ENCODE measurements at places on chromosomes 1 and 21.

GRCh38 chr1:30635391-30635975, 87.9 kb downstream of the MATN1 start:
- no peak for DNase-seq

DNA sequence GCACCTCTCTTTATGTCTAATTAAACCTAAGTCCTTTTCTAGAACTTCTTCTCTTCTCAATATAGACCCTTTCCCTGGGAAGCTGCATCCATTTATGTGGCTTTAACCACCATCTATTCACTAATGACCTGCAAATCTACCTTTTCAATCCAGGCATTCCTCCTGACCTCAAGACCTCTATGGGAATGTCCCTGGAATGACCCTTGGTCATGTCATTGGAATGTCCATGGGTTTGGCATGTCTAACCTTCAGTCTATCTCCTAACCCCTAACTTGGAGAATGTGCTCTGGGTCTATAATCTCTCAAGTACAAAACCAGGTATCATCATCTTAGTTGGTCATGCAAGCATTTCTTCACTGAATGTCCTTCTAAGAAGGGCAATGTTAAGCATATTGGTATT, 196.1 kb downstream of the KCNH1 start:
- no peak for DNase-seq

- no peak for DNase-seq
Observed at GRCh38 chr1:198174297-198174696, 17.5 kb downstream of the NEK7 start.

DNA sequence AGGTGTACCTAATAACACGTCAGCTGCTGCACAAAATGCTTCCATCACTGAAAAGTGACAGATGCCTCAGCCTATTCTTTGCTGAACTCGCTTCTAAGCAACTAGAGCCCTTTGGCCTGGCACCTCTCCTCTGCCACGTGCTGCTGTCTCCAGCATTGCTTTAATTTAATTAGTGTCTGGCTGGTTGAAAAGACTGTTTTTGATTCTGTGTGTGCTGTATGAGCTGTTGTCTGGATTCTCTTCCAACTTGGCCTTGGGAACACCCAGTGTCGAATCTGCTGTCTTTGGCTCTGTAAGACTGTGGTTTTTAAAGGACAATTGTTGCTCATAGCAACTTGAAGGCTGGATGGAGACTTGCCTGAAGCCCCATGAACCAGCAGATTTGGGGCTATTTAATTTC, 109.5 kb downstream of the PSMG1 start:
- DNase-seq = no peak

DNA sequence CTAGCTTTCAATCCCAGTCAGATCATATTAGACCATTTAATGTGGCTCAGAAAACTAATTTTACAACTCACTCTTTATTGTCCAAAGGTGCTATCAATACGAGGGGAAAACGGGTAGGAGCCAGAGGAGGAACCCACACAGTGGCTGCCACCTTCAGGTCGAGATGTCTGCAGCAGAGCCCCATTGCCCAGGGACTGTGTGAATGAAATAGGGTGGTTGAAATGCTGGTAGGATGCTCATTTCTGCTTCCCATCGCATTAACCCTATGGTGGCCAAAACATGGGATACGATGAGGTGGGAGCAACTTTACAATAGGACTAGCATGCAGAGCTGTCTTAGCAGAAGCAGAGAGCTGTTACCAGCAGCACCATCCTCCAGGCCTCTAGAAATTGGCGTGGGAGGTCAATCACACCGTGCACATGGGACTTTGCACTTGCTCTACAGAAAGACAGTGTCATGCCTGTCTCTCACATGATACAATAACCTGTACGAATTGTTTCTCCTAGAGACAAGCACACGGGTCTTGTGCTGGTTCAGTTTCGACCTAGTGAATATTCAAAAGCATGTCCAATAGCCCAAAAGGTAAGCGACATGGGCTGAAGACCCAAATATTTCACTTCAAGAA, 69.5 kb upstream of the DESI2 start:
- no peak for DNase-seq

- no peak for DNase-seq
Observed at GRCh38 chr1:53340660-53341520, 13.0 kb upstream of the LRP8 start.

GRCh38 chr21:20822666-20823065, 175.5 kb upstream of the NCAM2 start:
- DNase-seq = no peak

DNA sequence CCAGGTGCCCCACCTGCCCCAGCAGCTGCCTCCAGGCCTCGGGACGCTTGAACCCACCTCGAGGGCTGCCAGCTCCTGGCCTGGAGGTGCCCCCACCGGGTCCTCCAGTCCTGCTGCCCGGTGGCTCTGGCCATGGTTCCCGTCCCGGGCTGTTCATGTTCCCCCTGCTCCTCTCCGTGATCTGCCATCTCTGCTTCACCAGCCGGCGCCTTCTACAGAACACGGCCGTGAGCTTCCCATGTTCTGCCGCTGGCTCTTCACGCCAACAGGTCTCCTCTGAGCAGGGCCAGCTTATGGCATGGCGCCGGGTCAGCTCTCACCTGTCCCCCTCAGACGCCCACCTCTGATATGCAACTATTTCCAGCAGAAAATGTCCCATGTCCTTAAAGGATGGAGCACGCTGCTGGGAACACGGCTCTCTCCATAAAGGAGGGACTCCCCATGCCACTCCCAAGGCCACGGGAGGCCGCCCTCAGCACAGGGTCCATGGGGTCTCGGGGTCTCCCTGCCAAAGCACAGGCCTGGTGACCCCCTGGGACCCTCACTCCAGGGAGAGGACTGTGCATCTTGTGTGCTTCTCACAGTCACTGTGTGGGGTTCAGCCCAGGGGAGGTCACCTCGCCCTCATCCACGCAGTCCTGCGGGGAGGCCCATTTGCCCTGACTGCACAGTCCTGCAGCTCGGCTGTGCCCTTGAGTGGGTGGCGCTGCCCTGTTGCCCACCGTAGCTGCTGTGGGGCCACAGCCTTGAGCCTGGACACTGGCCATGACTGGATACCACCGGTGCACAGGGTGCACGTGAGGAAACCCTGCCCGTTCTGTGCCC, 36.7 kb downstream of the COL18A1 start:
- no peak for DNase-seq

DNA sequence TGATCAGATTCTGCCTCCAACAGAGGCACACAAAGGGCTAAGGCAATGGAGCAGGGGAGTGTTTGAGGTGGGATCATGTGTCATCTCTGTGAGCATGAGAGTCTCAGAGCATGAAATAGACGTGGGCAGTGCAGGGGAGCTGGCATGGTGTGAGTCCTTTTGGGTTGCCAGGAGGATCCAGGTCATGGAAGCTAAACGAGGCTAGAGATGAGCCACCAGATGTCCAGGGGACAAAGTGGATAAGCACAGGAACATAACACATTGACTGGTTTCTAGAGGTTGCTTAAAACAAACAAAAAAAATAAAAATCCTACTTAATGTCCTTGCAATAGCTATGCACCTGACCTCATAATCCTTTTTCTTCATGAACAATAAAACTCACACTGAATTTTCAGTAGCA, 254.8 kb upstream of the GREM2 start:
- DNase-seq = no peak

DNA sequence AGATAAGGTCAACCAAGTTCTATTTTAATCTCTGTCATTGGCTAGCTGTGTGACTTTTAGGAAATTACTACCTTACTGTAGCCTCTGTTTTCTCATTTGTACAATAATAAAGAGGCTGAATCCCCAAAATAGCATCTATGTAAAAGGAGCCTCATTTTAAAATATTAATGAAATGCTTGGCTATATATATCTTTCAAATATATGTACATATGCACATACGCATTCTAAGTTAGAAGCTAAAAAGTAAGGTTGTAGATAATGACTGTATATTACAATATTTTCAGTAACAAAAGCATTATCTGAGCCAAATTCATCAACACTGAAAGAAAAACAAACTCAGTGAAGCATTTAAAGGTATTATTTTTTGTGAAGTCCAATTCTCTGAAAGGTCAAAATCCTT, 44.6 kb downstream of the TYW3 start:
- DNase-seq = no peak

GRCh38 chr1:184987696-184988095, 13.4 kb upstream of the NIBAN1 start:
- no peak for DNase-seq

DNA sequence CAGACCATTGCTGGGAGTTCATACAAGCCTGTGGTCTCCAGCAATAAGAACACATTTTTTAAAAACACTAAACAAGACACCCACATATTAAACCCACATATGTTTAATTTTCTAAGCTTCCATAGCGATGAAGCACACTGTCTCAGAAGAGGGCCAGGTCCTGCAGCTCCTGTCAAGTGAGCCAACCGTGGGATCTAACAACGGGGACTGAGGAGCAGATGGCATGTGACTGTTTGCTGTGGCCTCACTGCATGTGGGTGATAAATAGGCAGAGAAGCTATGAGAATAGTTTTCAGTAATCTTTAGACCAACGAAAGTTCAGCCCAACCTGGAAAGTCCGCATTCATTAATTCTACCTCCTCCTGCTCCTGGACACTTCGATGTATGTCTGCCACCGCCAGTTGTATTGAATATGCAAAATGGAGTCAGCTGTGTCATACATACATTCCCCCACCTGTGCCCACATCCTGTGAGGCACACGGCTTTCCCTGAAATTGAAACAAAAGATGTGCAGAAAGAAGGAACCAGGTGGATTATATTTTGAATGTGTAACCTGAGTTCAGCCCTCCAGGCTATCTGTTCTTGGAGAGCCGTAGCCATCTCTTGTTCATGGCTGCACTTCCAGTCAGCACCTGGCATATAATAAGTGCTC, 88.2 kb downstream of the MIS18A start:
- no peak for DNase-seq

DNA sequence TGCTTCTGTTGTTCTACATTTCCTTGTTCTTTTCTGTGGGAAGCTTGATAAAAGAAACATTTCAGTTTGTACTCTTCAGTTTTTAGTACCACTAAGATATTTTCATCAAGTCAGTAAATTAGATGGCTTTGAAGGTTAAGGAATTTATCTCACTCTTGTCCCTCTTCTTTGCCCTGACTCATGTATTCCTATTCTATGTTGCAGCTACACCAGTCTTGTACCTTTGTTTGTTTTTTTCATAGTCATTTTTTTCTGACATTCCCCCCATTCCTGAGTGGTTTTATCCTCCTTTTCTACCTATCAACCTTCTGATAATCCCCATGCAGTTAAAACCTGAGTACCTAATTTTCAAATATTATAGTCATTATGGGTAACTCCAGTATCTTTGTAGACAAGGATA, 65.4 kb downstream of the MAST2 start:
- DNase-seq = no peak
